ENCODE measurements at places on chromosomes 6 and 20.
A peak's percentile ranks its signal among the peaks of the same experiment; 100 is the strongest.

GRCh38 chr6:44285552-44286284 is 15.5 kb downstream of the TMEM151B start:
- DNase-seq: no peak

GRCh38 chr6:6004390-6004995 is 2.2 kb downstream of the NRN1 start:
- no peak for DNase-seq

DNA sequence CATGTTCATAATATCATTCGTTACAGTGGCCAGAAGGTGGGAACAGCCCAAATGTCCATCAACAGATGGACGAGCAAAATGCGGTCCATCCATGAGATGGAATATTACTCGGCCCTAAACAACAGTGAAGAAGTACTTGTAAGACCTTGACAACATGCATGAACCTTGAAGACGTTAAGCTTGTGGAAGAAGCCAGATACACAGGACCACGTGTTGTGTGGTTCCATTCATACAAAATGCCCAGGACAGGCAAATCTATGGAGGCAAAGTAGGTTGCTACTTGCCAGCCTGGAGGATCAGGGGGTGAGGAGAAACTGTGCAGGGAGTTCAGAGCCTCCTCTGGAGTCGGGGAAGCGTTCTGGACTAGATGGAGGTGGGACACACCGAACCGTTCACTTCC is 207.1 kb downstream of the ERMARD start:
- no peak for DNase-seq

- DNase-seq: no peak
These were observed 715.2 kb downstream of the EPM2A start for GRCh38 chr6:145020114-145020513.

GRCh38 chr20:19396460-19397081 is 184.1 kb downstream of the SLC24A3 start:
- DNase-seq: no peak

DNA sequence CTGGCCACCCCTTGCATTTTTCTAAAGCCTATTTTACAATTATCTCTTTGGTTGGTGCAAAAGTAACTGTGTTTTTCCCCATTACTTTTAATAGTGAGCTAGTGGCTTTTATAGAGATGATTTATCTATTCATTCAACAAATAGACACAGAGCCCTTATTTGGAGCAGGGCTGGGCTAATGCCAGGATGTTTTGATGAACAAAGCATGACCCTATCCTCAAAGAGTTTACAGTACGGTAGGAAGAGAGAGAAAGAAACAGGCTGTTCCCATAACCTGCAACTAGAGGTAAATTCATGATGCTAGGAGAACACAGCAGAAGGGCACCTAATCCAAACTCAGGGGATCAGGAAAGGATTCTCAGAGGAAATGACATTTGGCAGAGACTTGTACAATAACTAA is 37.3 kb upstream of the UST start:
- no peak for DNase-seq

DNA sequence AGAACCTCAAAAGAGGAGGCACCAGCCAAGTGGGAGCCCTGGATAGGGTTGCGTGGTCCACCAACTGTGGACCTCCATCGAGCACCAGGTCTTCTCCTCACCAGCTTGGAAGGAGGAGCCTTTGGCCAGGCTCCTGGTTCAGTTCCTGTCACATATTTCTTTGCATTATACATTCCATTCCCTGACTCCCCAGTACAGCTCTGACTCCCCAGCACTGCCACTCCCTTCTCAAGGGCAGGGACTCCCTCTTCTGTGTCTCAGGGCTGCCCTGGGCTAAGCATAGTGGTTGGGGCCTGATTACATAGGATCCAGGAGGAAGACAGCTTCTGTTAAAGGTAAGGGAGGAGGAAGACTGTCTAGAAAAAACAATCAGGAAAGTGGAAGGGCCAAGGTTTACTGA is 91.1 kb downstream of the MRPL14 start:
- no peak for DNase-seq

DNA sequence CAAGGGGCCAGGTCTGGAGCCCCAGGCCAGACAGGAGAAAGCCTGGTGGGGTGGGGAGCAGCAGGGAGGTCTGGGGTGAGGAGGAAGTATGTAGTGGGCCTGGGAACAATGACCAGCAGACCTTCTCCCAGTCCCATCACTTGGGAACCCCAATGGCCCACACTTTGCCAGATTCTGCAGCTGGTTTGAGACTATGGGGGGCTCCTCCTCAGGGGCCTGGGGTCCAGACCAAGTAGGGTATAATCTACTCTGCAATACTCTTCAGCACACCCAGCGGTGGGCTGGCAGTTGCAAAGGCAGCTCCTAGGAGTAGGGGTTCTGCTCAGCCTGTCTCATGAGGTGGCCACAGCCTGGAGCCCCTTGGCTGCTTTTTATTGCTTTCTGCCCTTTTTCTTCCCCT is 52.8 kb downstream of the NPEPL1 start:
- DNase-seq: no peak

- no peak for DNase-seq
These were observed 38.1 kb downstream of the STK35 start for GRCh38 chr20:2139736-2140135.

DNA sequence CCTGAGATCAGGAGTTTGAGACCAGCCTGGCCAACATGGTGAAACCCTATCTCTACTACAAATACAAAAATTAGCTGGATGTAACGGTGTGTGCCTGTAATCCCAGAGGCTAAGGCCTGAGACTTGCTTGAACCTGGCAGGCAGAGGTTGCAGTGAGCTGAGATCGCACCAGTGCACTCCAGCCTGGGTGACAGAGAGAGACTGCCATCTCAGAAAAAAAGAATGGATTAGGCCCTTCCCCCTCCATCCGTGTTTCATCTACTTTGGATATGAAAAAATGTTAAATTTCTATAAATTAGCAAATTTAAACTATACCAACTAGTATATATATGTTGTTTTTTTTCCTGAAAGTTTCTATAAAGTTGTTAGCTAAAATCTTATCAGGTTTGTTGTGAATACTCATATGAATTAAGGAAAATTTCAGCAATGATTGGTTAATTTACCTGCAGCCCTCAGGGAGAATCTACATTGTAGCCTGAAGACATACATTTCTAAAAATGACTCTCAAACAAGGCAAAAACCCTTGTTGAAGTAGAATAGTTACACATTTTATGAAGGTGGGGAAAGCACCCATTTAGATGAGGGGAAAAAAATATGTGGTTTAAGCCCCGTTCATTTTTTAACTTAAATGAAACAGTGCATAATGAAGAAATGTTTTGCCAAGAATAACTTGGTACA is 120.9 kb downstream of the TIAM2 start:
- DNase-seq: no peak

- DNase-seq: no peak
These were observed 389.2 kb upstream of the CITED2 start for GRCh38 chr6:139763468-139764210.

DNA sequence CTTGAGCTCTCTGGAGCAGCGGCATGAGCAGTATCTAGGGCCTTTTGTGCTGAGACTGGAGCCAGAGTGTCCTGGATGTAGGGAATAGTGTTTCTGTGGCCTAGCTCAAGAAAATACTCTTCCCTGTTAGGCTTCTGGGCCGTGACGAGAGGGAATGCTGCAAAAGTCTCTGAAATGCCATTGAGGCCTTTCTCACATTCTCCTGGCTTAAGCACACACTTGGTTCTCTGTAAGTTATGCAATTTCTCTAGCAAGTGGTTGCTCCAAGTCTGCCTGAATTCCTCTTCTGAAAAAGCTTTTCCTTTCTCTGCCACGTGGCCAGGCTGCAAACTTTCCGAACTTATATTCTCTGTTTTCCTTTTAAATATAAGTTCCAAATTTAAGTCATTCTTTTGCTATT is 744.4 kb downstream of the GRIK2 start:
- no peak for DNase-seq

GRCh38 chr20:44738813-44739477 is 6.7 kb upstream of the KCNK15 start:
- DNase-seq: no peak

DNA sequence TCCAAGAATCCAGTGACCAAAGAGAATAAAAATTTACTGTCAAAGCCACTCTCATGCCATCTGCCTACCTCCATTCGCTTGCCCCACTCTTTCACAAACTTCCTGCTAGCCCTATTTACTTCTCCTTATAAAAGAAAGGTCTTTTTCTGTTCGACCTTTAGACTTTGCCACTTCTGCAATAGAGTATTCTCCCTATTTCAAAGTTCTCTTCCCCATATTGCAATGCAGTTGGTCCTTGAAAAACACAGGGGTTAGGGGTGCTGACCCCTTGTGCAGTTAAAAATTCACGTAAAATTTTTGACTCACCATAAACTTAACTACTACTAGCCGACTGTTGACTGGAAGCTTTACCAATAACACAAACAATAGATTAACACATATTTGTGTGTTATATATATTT is 15.0 kb downstream of the CCN2 start:
- no peak for DNase-seq

GRCh38 chr6:41733707-41734665 is 1.4 kb downstream of the TFEB start:
- DNase-seq: peak; percentile 12

GRCh38 chr6:153503810-153504209 is 372.7 kb upstream of the RGS17 start:
- no peak for DNase-seq

- DNase-seq: no peak
These were observed 87.6 kb downstream of the KCNQ5 start for GRCh38 chr6:72709431-72709830.

DNA sequence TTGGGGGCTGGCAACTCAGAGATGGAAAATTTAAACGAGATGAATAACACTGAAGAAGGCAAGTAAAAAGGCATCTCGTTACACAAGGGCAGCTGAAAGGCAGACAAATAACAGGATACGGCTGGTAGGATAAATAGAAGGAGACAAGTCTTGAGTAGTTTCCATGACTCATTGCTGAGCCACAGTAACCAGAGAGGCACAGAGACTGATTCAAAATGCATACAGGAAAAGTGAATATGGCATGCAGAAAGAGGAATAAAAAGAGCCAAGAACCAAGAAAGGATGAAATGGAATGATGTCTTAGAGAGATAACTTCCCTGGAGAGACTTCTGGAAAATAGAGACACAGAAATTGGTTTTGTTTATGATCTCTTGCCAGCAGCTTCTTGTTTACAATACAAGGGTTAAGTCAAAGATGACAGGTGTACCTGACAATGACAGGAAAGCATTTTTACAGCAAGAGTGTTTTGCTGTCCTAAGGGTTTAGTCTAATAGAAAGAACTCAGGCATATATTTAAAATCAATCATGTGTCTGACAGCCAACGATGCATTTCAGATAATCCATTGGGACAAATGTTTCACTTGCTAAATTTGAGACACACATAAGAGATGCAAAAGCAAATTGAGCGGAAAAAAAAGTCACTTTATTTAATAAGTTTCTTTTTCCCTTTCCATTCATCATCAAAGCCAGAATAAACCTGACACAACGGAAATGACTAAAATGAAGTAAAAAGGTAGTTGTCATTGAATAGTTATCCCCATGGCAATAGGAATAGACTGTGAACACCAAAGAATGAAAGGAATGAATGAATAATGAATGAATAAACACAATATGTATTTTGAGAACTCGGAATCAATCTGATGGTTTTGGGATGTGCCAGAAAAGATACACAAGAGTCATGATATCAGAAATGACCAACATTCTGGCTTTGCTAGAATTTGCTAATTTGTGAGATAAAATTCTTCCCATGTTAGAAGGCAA is 68.0 kb upstream of the KCNQ5 start:
- DNase-seq: no peak

DNA sequence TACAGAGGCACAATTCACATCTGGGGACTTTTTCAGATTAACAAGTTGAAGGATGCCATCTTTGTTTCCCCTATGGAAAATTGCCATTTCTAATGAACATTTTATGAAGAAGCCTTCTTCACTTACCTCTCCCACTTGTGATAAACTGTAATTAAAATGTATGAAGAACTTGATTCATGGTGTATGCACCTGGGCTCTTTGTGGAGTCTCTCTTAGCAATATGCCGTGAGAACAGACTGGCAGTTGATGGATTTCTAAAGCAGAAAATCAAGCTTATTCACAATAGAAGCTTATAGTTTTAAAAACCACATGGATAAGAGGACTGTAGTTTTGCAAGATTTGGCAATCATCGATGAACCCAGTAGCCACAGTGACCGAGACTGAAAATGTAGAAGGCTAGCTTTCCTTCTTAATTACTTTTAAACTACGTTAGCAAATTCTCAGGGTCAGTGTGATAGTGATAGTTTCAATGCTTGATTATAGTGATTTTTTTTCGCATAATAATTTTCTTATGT is 270.6 kb downstream of the PRL start:
- no peak for DNase-seq

- DNase-seq: no peak
These were observed 90.5 kb downstream of the PCSK2 start for GRCh38 chr20:17317341-17317740.

DNA sequence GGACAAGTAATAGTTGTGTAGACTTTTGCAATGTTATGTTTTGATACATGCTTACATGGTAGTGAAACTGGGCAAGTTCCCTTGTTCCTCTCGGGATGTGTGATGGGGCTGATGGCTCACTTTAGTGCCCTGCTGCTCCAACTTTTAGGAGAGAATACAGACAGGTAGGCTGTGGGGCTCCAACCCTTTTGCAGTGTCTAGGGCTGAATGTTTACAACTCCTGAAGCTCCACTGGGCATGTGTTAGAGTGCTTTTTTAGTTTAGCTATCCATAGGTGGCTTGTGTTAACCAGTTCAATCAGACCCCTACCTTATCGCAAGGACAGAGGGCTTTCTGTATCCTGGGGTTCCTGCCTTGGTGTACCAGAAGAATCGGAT is 33.8 kb downstream of the SERPINB6 start:
- DNase-seq: no peak

DNA sequence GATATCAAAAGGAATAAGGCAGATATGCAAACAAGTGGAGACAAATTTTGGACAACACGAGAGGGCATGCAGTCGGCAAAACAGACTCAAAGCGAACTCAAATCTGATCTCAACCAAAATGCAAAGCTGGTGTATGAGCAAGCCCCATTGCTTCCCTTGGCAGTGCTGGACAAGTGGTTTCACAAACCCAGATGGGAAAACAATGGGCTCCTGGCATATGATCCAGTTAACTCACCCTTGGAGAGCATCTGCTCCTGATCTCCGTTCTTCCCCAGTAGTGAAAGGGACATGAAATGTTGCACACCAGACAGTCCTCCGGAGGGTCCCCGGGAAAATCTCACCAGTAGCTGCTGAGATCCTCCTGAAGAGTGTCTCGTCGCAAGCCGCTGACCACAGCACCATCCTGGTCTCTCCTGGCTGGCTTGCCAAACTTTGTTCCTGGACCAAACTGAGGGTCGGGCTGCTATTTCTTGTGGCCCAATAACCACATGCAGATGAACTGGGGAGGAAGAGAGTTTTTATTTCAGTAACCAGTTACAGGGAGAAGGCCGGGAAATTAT is 84.3 kb upstream of the THBS2 start:
- no peak for DNase-seq

DNA sequence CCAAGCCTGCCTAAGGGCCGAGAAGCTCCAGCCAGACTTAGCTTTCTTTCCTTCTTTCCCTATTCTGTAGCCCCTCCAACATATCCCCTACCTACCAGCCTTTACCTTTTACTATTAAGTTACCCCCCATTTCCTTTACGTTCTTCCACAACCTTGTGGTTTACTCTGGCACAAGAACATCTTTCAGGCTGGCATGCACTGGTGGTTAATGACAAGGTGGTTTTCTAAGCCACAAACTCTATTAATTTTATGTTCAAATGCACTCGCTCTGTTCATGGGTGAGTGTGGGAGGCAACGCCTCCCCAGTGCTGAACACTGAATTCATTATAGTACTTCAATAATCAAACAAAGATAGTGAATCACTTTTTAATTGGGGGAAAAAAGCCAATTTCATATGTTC is 64.4 kb downstream of the TRERF1 start:
- no peak for DNase-seq

- DNase-seq: no peak
These were observed 30.7 kb upstream of the TMEM14A start for GRCh38 chr6:52640170-52640569.

- DNase-seq: no peak
These were observed 1.2 kb upstream of the KCNB1 start for GRCh38 chr20:49483696-49484123.
